GDM1 (cell line): ENCODE measurements at places on chromosomes 1 and 21.

DNA sequence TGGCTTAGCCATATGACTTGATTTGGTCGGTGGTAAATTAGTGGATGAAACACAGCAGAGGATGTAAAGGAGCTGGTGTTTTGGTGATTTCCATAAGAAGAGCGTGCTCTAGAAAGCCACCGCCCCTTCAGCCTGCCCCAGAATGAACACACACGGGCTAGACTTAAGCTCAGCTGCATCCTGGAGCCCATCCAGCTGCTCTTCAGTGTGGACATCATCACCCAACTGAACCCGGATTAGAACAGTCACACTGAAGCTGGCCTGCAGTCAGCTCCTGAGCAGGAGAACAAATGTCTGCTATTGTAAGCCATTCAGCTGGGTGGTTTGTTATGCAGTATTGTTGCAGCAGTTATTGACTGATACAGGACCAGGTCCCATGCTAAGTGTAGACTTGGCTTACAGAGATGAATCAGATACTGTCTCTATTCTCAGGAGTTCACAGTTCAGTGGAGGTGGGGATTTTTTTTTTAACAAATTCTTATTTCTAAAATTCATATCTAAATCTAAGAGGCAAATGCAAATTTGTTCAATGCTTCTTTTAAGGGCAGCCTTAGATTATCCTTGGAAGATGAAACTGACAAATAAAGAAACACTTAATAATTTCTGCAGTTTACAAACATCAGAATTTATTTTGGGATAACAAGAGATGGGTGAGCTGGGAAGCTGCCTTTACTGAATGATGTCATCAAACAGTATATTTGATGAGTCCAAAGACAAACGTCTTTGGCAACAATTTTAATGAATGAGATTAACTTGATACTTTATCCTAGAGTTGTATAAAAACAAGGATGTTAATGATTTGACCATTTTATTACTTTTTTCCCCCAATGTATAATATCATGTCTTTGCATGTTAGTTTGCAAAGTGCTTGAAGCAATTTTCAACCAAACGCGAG is 251.2 kb downstream of the TRABD2B start:
- DNase-seq = no peak

- DNase-seq = no peak
These were observed 37.0 kb downstream of the LPAR3 start for GRCh38 chr1:84855691-84856630.

DNA sequence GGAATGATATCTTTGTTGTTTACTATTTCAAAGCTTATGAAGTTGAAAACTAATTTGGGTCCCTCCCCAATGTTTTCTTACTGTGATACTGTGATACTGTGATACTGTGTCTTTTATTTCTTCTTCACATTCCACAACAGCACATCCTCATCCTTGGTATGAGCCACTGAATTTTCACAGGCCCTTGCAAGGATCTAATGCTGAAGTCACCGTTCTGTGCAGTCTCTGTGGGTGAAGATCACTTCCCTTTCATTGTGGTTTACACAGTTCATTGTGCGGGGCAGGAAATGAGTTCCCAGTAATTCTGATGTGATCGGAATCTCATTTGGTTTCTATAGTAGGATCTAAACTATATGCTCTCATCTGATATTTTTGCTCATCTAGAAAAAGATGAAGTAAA is 32.1 kb upstream of the PAXBP1 start:
- no peak for DNase-seq

GRCh38 chr1:209993061-209993830 is 55.2 kb downstream of the SYT14 start:
- no peak for DNase-seq

DNA sequence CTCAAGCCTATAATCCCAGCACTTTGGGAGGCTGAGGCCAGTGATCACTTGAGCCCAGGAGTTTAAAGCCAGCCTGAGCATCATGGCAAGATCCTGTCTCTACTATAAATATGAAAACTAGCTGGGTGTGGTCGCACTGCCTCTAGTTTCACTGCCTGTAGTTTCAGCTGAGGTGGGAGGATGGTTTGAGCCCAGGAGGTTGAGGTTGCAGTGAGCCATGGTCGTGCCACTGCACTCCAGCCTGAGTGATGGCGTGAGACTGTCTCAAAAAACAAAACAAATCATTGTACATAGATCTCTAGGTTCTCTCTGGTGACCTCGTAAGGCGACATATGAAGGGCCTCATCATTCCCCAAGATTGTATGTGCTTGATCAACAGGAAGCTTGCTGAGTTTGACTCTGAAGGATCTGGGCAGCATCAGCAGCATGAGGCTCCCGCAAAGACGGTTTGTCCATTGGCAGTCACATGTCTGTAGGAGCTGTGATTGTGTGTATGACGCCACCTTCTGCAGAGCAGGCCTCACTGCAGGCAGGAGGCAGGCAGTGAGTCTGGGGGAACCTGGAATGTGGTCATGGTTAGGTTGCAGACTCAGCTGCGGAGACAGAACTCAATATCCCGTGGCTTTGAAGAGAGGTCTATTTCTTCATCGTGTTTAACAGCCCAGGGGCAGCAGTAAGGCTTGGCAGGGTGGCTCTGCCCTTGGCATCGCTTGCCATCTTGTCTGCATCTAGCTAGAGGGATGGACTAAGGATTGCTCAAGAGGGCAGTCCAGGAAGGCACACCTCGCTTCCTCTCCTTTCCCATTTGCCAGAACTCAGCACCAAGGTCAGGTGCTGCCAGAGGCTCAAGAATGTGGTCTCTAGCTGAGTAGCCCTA is 14.0 kb downstream of the ATP5PO start:
- DNase-seq = peak; percentile 35

- DNase-seq = peak; percentile 17
These were observed 29.6 kb downstream of the DUSP10 start for GRCh38 chr1:221712198-221712684.

GRCh38 chr1:79052829-79053449 is 46.4 kb upstream of the ADGRL4 start:
- DNase-seq = no peak

DNA sequence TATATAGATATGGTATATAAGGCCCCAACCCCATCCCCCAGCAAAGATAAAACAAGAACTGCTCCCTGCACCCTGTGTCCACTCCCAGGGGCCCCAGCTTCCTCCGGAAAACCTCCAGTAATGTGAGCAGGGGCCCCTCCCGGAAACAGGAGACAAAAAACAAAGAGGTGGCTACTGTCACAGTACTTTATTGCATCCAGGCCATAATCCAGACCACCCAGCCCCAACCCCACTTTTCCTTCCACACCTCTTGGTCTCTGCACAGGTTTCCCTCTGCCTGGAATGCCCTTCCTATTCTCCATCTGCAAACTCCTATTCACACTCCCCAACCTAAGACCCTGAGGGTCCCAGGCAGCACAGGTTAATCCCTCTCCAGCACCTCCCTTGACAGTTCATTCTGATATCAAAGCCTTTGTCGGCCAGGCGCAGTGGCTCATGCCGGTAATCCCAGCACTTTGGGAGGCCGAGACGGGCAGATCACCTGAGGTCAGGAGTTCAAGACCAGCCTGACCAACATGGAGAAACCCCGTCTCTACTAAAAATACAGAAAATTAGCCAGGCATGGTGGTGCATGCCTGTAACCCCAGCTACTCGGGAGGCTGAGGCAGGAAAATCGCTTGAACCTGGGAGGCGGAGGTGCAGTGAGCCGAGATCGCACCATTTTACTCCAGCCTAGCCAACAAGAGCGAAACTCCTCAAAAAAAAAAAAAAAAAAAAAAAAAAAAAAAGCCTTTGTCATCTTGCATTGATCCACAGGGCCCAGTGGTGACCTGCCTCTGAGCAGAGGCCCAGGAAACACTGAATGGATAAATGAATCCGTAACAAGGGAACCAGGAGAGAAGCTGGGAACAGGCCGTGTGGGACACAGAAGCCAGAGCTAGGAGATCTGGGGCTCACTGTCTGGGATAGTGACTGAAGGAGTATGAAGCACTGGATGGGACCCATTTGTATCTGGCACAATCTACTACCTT is 2.3 kb upstream of the AUNIP start:
- DNase-seq = peak; percentile 86

GRCh38 chr1:160711602-160712311 is at the start of gene CD48:
CD48 (minus strand) TSS chr1:160711822; CDS start chr1:160711763, 59 bp downstream.
- DNase-seq = peak; percentile 20

DNA sequence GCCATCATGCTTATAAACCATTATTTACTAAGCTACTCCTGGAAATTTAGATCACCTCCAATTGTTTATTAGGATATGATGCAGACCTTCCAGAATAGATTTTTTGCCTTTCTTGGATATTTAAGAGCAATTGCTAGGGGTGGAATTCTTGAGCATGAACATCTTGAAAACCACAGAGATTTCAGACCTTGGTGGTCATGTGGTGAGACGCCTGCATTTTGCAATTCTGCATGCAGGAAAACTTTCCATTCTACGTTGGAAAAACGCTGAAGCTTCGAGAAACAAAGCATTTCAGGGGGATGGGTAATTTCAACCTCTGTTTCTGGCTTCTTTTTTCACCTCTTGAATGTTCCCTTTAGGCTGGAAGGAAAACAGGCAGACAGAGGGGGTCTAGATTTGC is 596.3 kb downstream of the KIF26B start:
- DNase-seq = no peak

GRCh38 chr1:110982320-110982719 is 18.6 kb upstream of the LRIF1 start:
- DNase-seq = no peak

DNA sequence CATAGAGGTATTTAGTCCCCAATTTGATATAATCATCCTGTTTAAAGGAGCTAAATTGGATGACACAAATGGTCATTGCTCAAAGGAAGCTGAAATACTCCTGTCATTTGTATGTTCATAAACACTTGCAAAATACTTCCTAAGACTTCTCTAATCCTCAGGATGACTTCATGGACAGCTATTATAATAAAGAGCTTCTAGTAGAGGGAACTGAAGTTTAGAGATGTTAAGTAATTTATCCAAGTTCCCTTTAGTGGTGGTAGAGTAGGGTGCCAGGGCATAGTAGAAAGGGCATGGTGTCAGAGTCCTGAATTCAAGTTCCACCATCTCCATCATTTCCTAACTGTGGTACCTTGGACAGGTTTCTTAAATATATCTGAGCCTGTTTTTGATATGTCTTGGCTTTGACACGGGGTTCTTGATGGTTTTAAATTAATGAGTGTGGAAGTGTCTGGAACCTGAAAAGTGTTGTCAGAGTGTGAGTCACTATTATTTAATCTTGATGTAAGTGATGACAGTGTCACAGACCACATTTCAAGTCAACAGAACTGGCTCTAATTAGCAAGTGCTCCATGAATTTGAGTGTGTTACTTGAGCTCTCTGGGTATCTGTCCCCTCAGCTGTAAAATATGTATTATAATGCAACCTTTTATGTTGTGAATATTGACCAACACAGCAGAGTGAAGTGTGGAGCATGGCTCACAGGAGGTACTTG is 12.1 kb upstream of the GBP6 start:
- DNase-seq = no peak

GRCh38 chr1:54861070-54861761 is 25.8 kb downstream of the DHCR24 start:
- DNase-seq = no peak

DNA sequence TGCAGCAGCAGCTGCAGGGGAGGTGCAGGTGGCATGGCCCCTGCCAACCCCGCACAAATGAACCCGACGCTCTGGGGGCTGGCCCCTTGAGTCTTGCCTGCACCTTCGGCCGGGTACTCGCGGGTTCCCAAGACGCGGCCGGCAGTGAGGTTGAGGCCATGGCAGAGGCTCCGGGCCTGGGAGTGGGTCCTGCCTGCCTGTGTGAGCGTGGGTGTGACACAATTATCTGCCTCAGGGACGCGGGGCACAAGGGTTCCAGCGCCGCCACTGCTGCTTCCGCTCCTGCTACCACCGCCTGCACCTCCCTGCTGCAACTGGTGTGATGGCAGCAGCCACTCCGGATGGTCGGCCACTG is 20.9 kb upstream of the TGFB2 start:
- no peak for DNase-seq

- no peak for DNase-seq
These were observed 216.0 kb downstream of the DYRK1A start for GRCh38 chr21:37582590-37582989.

GRCh38 chr1:167790117-167790516 is 68.3 kb downstream of the MPZL1 start:
- no peak for DNase-seq

DNA sequence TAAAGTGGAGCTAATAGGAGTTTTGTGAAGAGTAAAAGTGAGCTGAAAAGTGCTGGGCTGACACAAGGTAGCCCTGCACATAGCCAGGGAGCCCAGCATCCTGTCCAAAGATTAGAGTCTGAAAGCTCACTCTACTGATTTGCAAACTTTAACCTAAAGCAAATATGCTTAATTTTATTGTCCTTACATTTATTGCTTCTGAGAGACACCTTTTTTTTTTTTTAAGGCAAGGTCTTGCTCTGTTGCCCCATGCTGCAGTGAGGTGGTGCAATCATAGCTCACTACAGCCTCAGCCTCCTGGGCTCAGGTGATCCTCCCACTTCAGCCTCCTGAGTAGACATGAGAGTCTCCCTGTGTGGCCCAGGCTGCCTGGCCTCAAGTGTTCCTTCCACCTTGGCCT is 16.5 kb downstream of the MGST3 start:
- DNase-seq = no peak

DNA sequence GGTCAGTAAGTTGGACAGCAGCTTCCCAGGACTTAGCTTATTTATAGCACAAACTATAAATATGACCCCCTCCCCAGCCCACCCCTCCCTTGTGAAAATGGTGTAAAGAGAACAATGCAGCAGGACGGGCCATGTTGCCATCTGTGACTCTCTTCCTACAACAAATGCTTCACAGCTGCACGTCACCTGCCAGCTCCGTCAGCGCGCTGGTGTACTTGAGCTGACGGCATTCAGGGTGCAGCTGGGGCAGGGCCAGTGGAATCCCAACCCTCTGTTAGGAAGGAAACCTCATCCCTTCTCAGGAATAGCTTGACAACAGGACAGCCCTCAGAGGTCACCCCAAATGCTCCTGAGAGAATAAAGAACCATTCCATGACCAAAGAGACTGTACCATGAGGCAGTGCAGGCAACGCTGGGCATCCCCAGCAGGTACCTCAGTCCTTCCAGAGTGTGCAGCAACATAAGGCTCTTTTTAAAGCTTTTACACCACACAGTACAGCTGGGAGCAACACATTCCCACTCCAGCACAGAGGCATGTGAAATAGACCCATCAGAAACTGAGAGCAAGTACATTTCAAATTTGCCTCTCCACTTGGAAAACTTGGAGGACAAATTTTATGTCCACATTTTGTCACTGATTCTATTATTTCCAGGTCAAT is 85.0 kb downstream of the ATP1A1 start:
- no peak for DNase-seq

- no peak for DNase-seq
These were observed 89.7 kb downstream of the PGM1 start for GRCh38 chr1:63682936-63683335.

DNA sequence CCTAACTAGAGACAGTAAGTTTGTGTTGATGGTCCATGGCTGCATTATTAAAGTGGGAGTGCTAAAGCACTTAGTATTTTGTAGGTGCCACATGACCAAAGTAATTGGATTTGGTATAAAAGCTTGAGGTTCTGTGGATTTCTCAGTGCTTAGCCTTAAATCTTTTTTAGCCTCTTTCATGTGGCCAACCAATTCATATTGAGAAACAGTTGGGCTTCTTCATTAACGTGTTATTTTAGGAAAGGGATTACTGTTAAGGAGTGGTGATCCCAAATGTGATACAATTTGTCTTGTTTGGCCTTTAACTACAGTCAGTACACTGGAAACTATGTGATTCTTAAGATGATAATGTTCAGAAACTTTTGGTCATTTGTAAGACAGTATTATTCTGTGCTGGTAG is 25.5 kb downstream of the MAN1A2 start:
- DNase-seq = no peak
